ENCODE measurements at places on chromosomes 11 and 22. TPM values are rescaled to one million over a fixed set of nuclear protein-coding genes. Genes with fewer than 3 reads are reported as not detected.

Gene ZNF408
- 9.0 TPM for total RNA-seq

Gene BCO2
- 0.63 TPM for total RNA-seq

DNA sequence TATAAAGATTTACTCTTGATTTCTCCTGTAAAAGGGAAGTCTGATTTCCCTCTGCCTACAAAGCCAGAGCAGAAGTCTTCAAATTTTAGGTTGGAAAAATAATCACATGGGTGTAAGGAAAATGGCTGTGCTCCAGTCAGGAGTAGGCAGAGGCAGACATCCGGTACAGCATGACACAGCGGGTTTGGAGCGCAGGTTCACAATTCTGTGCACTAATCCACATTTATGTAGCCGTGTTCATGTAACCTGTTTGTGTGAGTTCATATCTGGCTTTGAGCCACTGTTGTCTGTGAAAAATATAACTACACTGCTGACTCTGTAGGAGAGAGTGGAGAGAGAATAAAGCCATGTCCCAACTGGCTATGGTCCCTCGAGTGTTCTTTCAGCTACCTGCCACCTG lies 248.0 kb downstream of the CASP12 start:
- peaks cover 6% of the 10 kb centered on the region for H3K36me3 ChIP-seq
- peak; percentile 47 for DNase-seq
- H3K27me3 ChIP-seq, result peaks cover 2% of the 10 kb centered on the region

Gene NCAM1
- total RNA-seq, result 0.09 TPM

Gene MUC2
- total RNA-seq, result not detected

- DNase-seq, result no peak
- no peak overlapping the region for H3K27ac ChIP-seq
- H3K4me1 ChIP-seq, result peaks cover 10% of the 10 kb centered on the region
Measured at GRCh38 chr22:49514641-49515040, 313.0 kb downstream of the BRD1 start.

DNA sequence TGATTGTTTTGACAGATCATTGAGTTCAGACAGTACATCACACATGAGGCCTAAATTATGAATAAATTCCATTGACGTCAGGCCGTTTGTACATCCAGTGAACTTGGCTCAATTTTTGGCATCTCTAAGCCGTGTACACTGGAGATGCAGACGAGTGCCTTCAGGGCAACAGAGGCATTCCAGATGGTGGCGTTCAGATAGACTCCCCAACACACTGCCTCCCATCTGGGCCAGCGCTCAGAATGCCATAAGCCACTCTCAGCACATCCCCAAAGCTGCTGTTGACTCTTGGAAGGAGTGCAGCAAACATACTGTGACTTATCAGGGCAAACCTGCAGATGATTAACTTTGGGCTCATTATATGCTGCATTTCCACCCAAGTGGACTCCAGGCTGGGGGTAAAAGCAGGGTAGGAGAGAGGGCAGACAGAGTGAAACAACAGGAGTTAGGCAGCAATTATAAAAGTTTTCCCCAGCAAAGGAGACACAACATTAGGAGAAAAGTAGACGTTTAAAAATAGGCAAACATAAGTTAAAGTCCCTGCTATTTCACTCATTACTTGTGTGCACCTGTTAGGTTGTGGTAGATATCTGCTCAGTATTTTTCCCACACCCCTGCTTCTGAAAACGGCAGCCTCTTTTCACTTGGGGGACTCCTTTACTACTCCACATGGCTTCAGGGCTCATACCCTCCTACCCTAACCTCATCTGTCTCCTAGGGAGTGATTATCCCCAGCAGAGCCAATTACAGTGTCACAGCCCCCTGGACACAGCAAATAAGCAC lies 60.2 kb upstream of the PDE3B start:
- peak overlapping the region; percentile 10 for H3K27ac ChIP-seq
- H3K4me1 ChIP-seq, result peaks cover 42% of the 10 kb centered on the region
- H3K27me3 ChIP-seq, result no peaks in the 10 kb centered on the region
- no peak overlapping the region for H3K4me3 ChIP-seq
- H3K36me3 ChIP-seq, result peaks cover 31% of the 10 kb centered on the region

Gene KIAA1671
- total RNA-seq, result 12.3 TPM

GRCh38 chr11:61846362-61847020 lies 18.4 kb downstream of the FADS2 start:
- no peak overlapping the region for H3K27ac ChIP-seq
- no peaks in the 10 kb centered on the region for H3K4me1 ChIP-seq
- no peak overlapping the region for H3K4me3 ChIP-seq
- H3K36me3 ChIP-seq, result peaks cover 9% of the 10 kb centered on the region
- no peaks in the 10 kb centered on the region for H3K27me3 ChIP-seq

Gene OR51B5
- not detected for total RNA-seq
